ENCODE measurements at places on chromosomes 7 and 10.
A peak's percentile ranks its signal among the peaks of the same experiment; 100 is the strongest.

DNA sequence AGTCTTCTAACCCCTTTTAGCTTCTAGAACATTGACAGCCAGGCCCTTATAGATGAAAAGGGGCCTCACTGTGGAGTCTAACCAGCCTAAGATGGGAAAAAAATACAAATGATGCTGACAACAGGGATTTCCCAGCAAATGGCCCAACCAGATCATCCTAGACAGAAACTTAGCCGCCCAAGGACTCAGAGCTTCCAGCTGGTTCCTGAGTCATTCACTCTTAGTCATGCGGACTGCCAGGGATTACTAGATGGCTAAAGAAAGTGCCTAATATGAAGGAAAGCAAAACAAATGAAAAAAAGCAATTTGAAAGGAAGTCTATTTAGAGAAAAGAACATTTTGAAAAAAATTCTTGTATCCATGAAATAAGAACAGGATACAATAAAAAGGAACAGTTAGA, 23.7 kb downstream of the TSPAN14 start:
- DNase-seq = peak; percentile 92

DNA sequence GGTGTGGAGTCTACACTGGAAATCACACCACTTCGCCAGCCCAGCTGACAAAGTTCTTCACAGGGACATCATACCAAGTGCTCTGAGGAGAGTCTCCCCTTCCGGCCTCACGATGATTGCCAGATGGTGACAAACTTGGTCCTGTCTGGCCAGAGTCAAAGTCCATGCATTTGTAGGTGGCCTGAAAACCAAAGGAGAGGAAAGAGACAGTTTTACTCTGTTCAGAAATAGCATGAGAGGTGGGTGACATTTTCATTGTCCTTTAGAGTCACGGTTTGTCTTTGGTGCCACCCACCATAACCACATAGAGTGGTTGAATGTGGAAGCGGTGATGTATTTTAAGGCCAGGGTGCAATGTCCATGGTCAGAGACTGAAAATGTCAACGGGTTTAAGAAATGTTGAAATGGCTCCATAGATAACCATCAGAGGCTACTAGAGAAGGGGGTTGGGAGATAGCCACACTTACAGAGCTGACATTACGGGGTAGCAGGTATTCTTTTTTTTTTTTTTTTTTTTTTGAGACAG, 33.0 kb downstream of the BTBD16 start:
- DNase-seq = no peak

- peak; percentile 76 for DNase-seq
Observed at GRCh38 chr10:86664341-86665217, 3.7 kb upstream of the LDB3 start.

- DNase-seq = no peak
Observed at GRCh38 chr7:22563032-22563501, 63.1 kb upstream of the STEAP1B start.

Data from osteoblast (primary cell).